ENCODE measurements at places on chromosomes 6 and 20.

DNA sequence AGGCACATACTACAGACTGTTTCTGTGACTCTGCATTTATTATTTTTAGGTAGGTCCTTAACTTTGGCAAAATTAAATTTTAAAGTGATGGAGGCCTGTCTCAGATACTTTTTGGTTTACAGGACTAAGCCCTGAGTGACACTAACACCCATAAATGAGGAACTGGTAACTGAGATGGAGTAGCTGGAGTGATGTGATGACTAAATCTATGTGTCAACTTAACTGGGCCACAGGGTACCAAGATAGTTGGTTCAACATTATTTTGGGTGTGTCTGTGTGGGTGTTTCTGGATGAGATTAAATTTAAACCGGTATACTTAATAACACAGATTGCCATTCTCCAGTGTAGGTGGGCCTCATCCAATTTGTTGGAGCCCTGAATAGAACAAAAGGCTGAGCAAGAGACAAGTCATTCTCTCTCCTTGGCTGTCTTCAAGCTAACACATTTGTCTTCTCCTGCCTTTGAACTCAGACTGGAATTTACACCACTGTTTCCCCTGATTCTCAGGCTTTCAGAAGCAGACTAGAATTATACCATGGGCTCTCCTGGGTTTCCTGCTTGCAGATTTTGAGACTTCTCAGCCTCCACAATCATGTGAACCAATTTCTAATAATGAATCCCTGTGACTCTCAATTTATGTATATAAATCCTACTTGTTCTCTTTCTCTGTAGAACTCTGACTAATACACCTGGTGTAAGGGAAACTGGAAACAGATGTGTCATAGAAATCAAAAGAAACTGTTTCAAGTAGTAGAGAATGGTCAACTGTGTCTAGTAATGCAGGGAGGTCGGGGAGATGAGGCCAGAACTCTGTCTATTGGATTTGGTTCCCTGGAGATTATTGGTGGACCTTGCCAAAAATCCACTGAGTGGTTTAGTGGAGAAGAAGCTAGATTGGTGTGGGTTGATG, 579.2 kb downstream of the EPM2A start:
- no peak for DNase-seq
- no peaks in the 10 kb centered on the region for H3K36me3 ChIP-seq
- H3K27me3 ChIP-seq: no peaks in the 10 kb centered on the region
- no peak overlapping the region for H3K4me3 ChIP-seq
- H3K27ac ChIP-seq: no peak overlapping the region
- H3K4me1 ChIP-seq: no peaks in the 10 kb centered on the region

- H3K27me3 ChIP-seq: no peaks in the 10 kb centered on the region
- H3K36me3 ChIP-seq: peaks cover 40% of the 10 kb centered on the region
- DNase-seq: no peak
- no peaks in the 10 kb centered on the region for H3K4me1 ChIP-seq
- H3K27ac ChIP-seq: no peak overlapping the region
Measured at GRCh38 chr6:104809116-104809515, 50.6 kb downstream of the HACE1 start.

DNA sequence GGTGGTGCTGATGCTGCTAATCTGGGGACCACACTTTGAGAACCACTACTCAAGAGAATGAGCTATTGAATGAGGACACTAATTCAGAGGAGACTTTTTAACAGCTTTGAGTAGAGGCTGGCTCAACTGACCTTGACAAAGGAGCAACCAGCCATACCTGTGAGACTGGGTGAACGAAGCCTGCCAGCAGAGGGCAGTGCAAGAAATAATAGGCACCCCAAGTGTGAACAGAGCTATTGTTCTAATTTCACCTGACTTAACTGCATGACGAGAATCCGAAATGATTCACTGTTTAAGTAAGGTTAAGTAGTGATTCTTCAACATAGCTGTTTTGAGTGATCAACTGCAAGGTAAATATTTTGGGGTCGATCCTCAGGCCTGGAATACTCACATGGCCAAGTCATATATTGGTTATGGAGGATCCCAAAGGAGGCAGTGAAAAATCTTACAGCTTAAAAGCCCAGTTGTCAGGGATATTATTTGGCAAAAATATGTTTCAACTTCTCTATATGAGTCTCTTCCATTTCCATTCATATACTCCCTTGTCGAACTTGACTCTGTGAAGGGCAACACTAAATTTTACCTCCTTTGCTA, 550.5 kb upstream of the MARCKS start:
- H3K36me3 ChIP-seq: no peaks in the 10 kb centered on the region
- no peaks in the 10 kb centered on the region for H3K4me1 ChIP-seq
- H3K27ac ChIP-seq: no peak overlapping the region
- peak; percentile 34 for DNase-seq

DNA sequence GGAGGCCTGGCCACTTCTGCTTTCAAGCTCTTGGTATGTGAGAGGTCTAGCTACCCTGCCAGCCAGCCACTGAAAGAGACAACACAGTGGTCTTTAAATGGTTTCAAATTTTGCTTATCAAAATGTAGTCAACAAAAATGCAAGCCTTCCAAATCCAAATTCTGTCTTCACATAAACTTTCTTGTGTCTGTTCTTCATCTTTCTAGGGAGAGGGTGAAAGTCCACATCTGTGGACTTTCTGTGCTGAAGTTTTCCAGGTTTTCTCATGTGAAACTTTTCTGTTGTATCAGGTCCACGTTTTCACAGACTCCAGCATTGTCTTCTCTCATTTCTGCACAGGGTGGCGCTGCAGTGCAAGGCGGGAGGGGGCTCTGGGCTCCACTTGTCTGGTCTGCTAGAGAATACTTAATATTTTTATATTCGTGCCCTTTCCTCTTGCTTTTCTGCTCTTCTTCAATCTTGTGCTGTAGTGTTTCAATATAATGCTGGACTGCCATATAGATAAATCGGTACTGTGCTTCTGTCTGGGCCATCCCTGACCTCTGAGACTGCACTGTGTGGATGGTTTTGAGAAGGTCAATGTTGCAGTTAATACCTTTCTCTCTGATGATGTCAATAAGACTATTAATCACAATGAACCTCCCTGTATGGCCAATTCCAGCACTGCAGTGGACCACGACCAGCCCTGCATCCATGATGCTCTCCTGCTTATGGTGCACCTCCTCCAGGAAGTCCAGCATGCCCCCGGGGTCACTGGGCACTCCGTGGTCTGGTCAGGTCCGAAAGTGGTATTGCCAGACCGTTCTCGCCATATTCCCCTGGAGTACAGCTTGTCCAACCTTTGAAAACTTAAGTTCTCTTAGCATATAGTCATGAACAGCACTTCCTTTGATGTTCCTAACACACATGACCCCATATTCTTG, 161.6 kb upstream of the TNFAIP3 start:
- no peak overlapping the region for H3K4me3 ChIP-seq
- H3K27me3 ChIP-seq: no peaks in the 10 kb centered on the region
- peak overlapping the region; percentile 72 for H3K27ac ChIP-seq
- no peaks in the 10 kb centered on the region for H3K36me3 ChIP-seq
- DNase-seq: peak; percentile 85

DNA sequence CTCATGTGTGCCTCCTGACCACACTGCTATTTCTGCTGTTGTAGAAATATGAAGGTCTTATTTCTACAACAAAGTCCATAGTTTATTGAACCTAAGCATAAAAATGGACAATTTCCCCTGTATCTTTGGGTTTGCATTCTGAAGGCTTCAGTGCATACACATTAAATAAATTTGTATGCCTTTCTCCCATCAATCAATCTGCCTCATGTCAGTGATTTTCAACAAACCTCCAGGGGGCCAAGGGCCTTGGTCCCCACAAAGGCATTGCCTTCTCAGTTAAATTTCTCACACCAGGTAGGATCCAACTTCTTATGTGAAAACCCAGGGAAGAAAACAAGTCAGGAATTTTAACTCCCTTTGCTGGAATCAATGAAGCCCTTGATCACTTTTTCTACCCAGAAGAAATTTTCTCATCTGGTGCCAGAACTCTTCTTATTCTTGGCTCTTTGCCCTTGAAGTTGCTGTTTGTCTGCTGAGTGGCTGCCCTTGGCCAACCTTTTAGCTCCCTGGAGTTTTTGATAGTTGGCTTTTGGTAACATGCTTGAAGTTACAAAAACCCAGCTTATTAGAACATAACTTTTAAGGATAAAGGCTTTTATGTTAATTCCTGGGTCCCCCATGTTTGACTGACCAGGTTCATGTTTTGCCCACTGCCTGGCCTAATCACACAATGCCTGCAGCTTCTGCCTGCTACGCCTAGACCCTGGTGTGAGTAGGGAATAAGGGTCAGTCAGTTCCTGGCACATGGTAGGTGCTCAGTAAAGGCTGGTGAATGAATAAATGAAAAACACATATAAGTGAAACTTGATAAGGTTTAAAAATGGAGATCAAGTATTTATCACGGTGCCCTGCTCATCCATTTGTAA, 37.0 kb downstream of the SHLD1 start:
- H3K36me3 ChIP-seq: peaks cover 22% of the 10 kb centered on the region
- no peak overlapping the region for H3K4me3 ChIP-seq
- DNase-seq: no peak
- H3K4me1 ChIP-seq: no peaks in the 10 kb centered on the region
- no peaks in the 10 kb centered on the region for H3K27me3 ChIP-seq

DNA sequence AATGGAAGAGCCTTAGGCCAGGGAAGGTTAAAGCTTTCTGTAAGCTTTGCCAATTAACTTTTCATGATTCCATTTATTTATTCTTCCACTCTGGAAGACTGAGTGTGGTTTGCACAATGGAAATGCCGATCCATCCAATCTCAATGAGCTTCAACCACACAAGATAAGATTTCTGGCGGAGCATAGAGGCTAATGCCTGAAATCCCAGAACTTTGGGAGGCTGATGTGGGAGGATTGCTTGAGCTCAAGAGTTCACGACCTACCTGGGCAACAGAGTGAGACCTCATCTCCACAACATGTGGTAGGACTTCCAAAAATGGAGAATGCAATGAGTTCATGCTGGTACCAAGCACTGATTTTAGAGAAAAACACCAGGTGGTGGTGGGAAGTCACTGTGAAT, 6.2 kb downstream of the ENPP1 start:
- no peak for DNase-seq
- no peak overlapping the region for H3K27ac ChIP-seq
- no peak overlapping the region for H3K4me3 ChIP-seq
- H3K4me1 ChIP-seq: no peaks in the 10 kb centered on the region
- H3K36me3 ChIP-seq: no peaks in the 10 kb centered on the region

- peak; percentile 77 for DNase-seq
- H3K4me3 ChIP-seq: no peak overlapping the region
Measured at GRCh38 chr20:330233-331149, 5.1 kb downstream of the SOX12 start.

DNA sequence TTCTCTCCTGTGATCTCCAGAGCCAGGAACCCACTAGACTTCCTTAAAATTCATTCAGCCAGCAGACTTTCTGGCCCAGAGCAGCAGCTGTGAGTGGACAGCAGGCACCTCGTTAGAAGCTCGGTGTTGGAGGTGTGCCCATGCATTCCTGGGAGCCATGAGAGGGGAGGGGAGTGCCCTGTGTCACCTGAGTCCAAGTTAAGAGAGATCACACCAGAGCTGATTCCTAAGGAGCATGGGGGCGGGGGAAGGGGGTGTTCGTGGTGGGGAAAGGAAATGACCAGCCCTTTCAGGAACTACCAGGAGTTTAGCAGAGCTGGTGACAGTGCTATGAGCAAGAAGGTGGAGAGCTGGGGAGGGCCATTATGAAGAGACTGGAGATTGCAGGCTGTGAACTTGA, 46.9 kb downstream of the GFRA4 start:
- H3K4me1 ChIP-seq: no peaks in the 10 kb centered on the region
- H3K4me3 ChIP-seq: no peak overlapping the region
- no peak overlapping the region for H3K27ac ChIP-seq
- no peak for DNase-seq

DNA sequence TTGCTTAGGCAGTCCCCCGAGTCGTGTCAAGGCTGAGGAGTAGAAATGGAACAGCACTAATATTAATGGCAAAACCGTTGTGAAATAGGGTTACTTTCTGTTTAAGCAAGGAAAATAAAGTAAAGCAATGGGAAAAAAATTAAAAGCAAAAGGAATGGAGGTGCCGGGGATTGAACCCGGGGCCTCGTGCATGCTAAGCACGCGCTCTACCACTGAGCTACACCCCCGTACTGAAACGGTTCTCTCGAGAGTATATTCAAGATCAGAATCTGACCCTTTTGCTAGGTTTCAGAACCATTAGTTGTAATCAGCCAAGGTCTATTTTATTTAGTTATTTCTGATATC, 85.5 kb downstream of the TRIM27 start:
- no peaks in the 10 kb centered on the region for H3K36me3 ChIP-seq
- H3K27me3 ChIP-seq: peaks cover 12% of the 10 kb centered on the region
- peak; percentile 68 for DNase-seq
- H3K27ac ChIP-seq: peak overlapping the region; percentile 38
- peak overlapping the region; percentile 75 for H3K4me3 ChIP-seq

DNA sequence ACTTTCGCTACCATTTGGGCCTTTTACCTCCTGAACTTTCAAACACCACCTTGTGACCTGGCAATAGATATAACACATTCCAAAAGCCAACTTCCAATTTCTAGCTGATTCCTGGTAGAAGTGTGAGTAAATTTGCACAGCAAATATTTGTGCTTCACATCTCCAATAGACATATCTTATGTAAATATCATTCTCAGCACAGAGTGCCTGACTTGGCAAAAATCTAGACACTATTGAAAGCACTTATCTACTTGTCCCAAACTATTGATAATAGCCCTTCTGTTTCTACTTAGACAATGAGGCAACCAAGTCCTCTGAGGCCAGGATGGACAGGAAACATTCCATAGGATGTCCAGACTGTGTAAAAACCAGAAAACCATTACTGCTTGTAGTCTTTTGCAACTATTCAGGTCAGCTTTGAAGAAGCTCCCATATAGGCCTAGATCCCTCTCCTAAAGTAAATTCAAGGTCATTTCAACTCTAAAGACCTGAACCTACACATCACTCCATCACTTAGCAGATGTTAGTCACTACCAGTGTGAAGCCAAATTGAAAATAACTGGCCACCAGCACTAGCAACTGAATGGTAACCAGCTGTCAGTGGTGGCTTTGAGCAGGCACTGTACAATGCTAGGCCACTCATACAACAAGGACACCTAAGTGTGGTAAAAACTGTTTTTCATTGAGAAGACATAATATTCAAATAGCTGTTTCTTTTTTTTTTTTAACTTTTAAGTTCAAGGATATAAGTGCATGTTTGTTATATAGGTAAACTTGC, 95.3 kb upstream of the RSPO3 start:
- H3K27me3 ChIP-seq: no peaks in the 10 kb centered on the region
- H3K36me3 ChIP-seq: no peaks in the 10 kb centered on the region
- no peak overlapping the region for H3K27ac ChIP-seq
- H3K4me1 ChIP-seq: no peaks in the 10 kb centered on the region
- H3K4me3 ChIP-seq: no peak overlapping the region

GRCh38 chr6:92521553-92521952, 897.8 kb downstream of the EPHA7 start:
- no peaks in the 10 kb centered on the region for H3K4me1 ChIP-seq
- no peak overlapping the region for H3K4me3 ChIP-seq
- no peak overlapping the region for H3K27ac ChIP-seq
- no peaks in the 10 kb centered on the region for H3K36me3 ChIP-seq
- no peak for DNase-seq

- DNase-seq: no peak
- H3K27ac ChIP-seq: no peak overlapping the region
- H3K27me3 ChIP-seq: peaks cover 4% of the 10 kb centered on the region
- H3K4me3 ChIP-seq: no peak overlapping the region
- H3K4me1 ChIP-seq: no peaks in the 10 kb centered on the region
- no peaks in the 10 kb centered on the region for H3K36me3 ChIP-seq
Measured at GRCh38 chr6:45789238-45789637, 226.4 kb downstream of the CLIC5 start.

Data from DND-41 (cell line).